ENCODE measurements at places on chromosomes 12 and 14. TPM values are rescaled to one million over a fixed set of nuclear protein-coding genes. Genes with fewer than 3 reads are reported as not detected.

The HOXC9 gene
- total RNA-seq = not detected

The SERPINA6 gene
- not detected for total RNA-seq

The NPAS3 gene
- not detected for total RNA-seq

The WNT1 gene
- not detected for total RNA-seq

The PARPBP gene
- 21.7 TPM for total RNA-seq

The PPP1CC gene
- 201 TPM for total RNA-seq

The TPPP2 gene
- not detected for total RNA-seq

The CEBPE gene
- total RNA-seq = 0.34 TPM

The HPD gene
- not detected for total RNA-seq

The KRT6A gene
- not detected for total RNA-seq

The CLEC7A gene
- total RNA-seq = not detected

The KCNJ8 gene
- not detected for total RNA-seq

Measured in activated CD4-positive, alpha-beta T cell treated with anti-CD3 and anti-CD28 coated beads for 36 hours (primary cell).